Dermis microvascular lymphatic vessel endothelial cell (primary cell): ENCODE measurements at places on chromosomes 2 and 18. TPM values are rescaled to one million over a fixed set of nuclear protein-coding genes. Genes with fewer than 3 reads are reported as not detected.

- DNase-seq, result no peak
Measured at GRCh38 chr2:182444170-182444569, 17.3 kb upstream of the PDE1A start.

- DNase-seq, result no peak
Measured at GRCh38 chr2:219573166-219573565, 1.1 kb downstream of the INHA start.

GRCh38 chr2:139296672-139297209, 516.6 kb upstream of the NXPH2 start:
- no peak for DNase-seq

GRCh38 chr2:153532140-153532539, 53.6 kb upstream of the RPRM start:
- no peak for DNase-seq

- DNase-seq, result peak; percentile 96
Measured at GRCh38 chr2:172962824-172963223, 112.8 kb upstream of the MAP3K20 start.

GRCh38 chr2:232014681-232015080, 53.2 kb downstream of the DIS3L2 start:
- DNase-seq, result no peak

The MARCO gene
- not detected in 2 replicates for total RNA-seq

GRCh38 chr2:74532222-74532621, 2.5 kb downstream of the HTRA2 start:
- peak; percentile 68 for DNase-seq

The KIF1A gene
- total RNA-seq, result under 0.01 TPM in 2 replicates

The IL37 gene
- not detected in 2 replicates for total RNA-seq

The PRSS56 gene
- total RNA-seq, result not detected in 2 replicates

The CRYBA2 gene
- total RNA-seq, result not detected in 2 replicates

The DLX1 gene
- total RNA-seq, result under 0.01 TPM in 1 of 2 replicates, not detected in the other

- no peak for DNase-seq
Measured at GRCh38 chr2:182207049-182207746, 219.6 kb downstream of the PDE1A start.

The DNAH7 gene
- total RNA-seq, result under 0.01 TPM in 2 replicates

DNA sequence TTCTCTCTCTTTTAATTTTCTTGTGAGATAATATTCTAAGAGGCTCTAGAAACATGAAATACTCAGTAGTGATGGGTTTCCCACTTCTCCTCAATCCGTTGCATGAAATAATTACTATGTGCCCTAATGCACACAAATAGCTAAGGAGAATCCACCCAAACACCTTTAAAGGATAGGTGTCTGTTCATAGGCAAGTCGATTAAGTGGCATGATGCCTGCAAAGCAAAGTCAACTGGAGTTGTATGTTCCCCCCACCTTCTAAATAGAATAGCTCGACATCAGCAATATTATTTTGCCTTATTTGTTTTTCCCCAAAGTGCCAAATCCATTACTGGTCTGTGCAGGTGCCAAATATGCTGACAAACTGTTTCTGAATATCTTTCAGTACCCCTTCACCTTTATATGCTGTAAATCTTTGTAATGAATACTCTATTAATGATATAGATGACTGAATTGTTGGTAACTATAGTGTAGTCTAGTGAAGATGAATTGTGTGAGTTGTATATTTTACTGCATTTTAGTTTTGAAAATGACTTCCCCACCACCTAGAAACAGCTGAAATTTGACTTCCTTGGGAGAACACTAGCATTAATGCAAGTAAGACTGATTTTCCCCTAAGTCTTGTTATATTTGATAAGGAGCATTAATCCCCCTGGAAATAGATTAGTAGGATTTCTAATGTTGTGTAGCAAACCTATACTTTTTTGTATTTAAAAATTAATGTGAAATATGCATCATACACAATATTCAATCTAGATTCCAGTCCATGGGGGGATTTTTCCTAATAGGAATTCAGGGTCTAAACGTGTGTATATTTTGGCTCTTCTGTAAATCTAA, 9.0 kb downstream of the TBR1 start:
- no peak for DNase-seq
